ENCODE measurements at places on chromosomes 16 and 17.
A peak's percentile ranks its signal among the peaks of the same experiment; 100 is the strongest.

DNA sequence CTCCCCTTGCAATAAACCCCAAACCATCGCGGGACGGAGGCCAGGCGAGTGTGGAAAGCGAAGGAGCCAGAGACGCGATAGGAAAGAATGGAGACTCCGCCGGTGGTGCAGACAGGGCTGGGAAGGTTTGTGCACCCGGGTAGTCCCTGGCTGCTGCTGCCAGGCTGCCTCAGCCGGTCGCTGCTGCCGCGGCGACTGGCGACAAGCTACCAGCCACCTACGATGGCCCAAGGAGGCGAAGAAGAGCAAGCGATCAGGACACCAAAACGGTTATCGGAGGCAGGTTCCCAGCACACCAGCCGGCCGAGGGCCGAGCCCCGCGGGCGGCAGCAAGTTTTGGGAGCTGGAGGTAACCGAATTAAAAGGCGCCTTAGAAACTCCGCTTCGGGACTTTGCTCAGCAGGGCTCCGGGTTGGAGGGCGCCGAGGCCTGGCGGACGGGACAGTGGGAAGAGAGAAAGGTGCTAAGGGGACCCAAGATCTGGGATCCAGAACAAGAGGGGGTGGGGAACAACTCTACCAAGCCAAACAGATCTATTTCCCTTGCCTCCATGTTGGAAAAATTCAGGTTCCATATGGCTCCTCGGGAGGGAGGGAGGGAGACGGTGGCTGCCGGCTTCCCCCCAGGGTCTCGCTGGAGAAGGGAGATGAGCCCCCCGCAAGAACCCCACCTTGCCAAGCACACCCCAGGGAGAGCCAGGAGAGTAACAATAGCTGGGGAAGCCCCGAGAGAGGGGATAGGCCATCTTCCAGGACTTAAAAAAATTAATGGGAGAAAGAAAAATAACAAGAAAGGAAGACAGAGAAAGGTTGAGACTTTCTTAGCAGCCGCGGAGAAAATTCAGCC lies 9.7 kb upstream of the HOXB2 start:
- DNase-seq, result no peak

DNA sequence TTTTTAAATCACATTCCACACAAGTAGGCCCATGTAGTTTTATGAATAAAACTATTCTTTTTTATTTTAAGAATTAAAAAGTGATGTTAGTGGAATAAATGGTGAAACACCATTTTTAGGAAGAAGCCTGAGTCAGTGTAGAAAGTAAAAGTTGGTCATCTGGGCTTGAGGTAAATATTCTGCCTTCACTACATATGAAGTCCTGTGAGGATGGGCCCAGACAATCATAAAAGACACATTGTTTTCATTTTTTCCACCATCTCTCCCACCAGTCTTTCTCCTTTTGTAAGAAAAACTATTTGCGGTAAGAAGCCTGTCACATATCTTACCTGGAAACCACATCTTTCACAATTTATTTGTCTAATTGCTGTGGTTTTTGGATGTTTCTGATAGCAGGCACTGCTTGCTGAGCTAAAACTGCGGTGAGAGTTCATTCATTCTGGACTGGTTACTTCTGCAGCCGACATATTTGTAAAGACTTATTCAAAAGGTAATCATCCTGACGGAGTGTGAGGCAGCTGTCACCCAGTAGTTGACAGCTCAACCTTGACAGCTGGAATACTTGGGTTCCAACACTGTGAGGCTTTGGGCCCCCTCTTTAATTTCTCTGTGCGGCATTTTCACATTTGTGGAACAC lies 10.6 kb upstream of the RFFL start:
- DNase-seq, result no peak

DNA sequence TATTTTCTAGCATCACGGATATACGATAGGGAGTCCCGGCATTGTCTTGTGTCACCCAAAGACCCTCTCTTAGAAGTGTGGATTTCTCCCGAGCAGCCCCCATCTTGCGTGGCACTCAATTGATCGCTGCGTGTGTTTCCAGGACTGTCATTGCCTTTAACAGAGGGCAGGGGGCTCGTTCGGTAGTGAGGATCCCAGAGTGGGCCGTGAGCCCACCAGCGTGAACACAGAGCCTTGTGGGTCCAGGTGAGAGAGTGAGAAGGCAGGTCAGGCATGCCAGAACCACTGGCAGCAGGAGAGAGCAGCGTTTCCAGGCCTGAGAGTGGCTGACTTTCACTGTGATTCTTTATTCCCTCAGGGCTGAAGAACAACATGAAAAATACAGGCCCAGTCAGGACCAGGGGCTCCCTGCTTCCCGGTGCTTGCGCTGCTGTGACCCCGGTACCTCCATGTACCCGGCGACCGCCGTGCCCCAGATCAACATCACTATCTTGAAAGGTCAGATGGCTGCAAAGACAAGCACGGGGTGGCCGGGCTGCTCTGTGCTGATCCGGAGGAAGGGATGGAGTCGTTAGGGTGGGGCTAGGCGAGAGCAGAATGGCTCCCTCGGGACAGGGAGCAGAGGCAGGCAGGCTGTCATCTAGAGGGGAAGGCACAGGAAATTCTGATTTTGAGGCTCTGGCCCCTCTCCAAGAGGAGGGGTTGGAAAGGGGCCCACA lies 22.4 kb downstream of the C1QTNF1 start:
- no peak for DNase-seq

DNA sequence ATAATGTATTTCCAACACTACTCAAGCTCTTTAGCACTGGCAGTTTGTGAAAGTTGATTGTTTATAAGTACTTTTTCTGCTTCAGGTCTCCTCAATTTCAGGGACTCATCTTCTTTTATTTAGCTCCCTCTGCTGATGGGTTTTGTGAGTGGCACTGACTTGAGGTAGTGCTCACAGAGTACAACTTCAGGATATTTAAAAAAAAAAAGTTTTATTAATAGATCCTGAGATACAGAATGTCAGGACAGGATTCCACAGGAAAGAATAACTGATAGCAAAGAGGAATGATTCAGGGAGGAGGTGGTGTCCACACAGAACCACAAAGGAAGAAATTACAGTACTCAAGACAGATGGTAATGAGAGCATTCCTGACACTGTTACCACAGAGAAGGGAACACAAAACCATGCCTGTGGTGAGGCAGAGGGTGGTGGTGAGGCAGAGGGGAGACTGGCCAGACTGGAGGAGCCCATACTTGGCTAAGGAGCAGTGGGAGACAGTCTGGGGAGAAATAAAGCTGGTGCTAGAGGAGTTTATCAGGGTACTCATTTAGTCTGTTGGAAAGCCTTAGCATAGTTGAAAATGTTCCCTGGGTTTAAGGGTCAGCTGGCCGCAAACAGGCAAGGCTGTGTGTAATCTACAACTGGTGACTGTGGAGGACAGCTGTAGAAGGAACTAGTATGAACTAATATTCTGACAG lies 63.7 kb downstream of the SPAG9 start:
- no peak for DNase-seq

GRCh38 chr16:58563775-58564174 lies 48.5 kb downstream of the SETD6 start:
- DNase-seq, result no peak

- no peak for DNase-seq
Measured at GRCh38 chr16:86345516-86345915, 164.8 kb upstream of the FOXF1 start.

GRCh38 chr17:79064026-79064425 lies 10.6 kb upstream of the ENGASE start:
- DNase-seq, result no peak

DNA sequence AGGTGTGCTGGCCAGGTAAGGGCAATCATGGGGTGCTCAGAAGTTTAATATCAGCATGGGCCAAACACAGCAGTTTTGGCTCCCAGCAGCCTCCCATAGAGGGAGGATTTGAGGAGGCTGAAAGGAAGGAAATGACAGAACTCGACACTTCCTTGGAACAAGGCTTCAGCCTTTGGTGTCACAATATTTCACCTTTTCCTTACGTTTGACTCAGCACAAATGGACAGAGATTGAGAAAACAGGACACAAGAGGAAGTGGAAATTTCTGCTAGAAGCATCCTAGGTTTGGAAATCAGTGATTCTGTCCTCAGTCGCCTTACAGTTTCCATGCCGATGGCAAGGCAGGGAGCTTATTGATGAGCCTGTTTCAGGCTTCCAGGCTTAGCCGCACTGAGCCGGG lies 181.4 kb downstream of the MAF start:
- DNase-seq, result no peak

DNA sequence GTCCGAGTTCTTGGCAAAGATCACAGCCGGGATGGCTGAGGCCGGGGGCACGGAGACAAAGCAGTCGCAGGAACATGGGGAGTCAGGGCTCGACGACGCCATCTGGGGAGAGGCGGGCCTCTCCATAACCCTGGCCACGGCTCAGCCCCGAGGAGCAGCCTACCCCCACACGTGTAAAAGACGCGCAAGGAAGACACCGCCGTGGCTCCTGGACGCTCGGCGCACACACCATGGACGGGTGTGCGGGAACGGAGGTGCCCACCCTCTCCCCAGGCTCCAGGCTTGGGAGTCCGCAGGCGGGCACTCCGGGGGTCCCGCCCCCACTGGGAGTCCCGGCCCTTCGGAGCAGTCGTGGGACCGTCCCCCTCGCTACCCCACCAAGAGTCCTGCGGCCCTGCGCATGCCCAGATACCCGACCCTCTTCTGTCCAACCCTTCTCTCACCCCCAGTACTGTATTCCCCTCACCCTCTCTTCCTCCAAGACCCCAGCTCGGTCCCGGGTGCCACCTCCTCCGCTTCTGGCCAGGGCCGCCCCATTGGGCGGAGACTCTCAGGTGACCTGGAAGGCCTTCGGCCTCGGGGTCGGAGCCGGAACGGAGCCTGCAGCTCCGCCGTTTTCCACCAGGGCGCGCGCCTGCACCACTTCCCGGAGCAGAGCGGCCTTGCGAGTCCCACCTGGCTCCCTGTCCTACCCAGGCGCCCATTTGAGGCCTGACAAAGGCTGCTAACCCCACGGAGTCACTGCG lies at the start of gene SCRN2:
Gene SCRN2 (minus strand): TSS at position 532 of the 746 bp plus-strand sequence. CDS start 430 bp downstream, at position 102.
- DNase-seq, result peak; percentile 74

DNA sequence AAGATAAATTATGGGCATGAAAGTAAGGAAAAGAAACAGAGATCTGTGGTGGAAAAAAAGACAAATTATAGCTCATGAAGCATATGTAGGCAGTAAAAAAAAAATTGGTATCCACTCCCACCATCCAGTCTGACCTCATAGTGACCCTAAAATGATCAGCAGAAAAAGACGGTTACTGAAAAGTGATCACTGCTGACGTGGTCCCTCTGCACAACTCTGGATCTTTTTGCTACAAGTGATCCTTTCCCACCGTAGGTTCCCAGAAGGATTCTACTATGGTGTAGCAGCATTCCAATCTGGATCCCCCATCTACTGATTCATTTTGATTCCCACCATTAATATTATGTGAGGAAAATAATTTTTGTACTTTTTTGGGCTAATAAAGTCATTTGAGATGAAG lies 10.9 kb upstream of the CHST6 start:
- no peak for DNase-seq

- peak; percentile 32 for DNase-seq
Measured at GRCh38 chr16:67923414-67924116, 8.1 kb downstream of the CTRL start.

- DNase-seq, result no peak
Measured at GRCh38 chr17:57902117-57902799, 52.4 kb upstream of the MRPS23 start.

- DNase-seq, result no peak
Measured at GRCh38 chr16:70604407-70605282, 41.7 kb upstream of the IL34 start.
